ENCODE measurements at places on chromosomes 4 and X.

- DNase-seq = no peak
These were observed 72.4 kb downstream of the YIPF6 start for GRCh38 chrX:68571292-68571609.

DNA sequence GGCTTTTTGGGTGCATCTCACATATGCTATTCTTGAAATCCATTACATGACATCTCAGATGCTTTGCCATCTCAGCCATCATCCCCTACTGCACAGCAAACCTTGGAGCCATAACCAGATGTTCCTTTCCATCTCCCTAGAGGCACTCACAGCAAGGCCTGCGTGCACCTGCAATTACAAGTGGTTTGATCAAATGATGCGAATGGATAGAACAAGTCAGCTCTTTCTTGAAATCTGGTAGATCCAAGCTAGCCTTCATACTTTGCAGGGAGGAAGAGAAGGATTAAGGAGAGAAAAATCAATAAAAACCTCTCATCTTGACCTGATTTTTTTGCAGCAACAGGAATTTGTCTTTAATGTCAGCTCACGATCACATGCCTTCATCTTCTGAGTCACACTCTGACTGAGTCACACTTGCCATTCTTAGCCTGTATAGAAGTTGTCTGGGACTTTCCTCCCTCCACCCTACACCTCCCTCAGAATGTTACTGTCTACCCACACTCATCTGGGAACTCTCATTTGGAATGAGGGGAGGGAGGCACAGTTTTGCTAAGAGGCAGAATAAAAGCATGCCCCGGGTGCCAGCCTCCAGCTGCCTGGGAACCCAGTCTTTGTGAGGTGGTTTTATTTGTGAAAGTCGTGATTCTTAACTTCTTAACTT, 11.9 kb upstream of the TRIML1 start:
- DNase-seq = no peak

GRCh38 chr4:142909908-142910307, 63.8 kb upstream of the INPP4B start:
- DNase-seq = no peak

- peak; percentile 13 for DNase-seq
These were observed 1.7 kb upstream of the CNOT6L start for GRCh38 chr4:77820649-77821561.

Data from NCI-H1694 treated with DMSO at 0.1 percent for 48 hours (cell line).